ENCODE measurements at places on chromosomes 13 and 19. TPM values are rescaled to one million over a fixed set of nuclear protein-coding genes. Genes with fewer than 3 reads are reported as not detected.

- H3K36me3 ChIP-seq = peaks cover 44% of the 10 kb centered on the region
- no peaks in the 10 kb centered on the region for H3K27me3 ChIP-seq
- H3K4me3 ChIP-seq = no peak overlapping the region
- DNase-seq = no peak
These were observed 57.7 kb downstream of the ATP7B start for GRCh38 chr13:51953347-51954195.

DNA sequence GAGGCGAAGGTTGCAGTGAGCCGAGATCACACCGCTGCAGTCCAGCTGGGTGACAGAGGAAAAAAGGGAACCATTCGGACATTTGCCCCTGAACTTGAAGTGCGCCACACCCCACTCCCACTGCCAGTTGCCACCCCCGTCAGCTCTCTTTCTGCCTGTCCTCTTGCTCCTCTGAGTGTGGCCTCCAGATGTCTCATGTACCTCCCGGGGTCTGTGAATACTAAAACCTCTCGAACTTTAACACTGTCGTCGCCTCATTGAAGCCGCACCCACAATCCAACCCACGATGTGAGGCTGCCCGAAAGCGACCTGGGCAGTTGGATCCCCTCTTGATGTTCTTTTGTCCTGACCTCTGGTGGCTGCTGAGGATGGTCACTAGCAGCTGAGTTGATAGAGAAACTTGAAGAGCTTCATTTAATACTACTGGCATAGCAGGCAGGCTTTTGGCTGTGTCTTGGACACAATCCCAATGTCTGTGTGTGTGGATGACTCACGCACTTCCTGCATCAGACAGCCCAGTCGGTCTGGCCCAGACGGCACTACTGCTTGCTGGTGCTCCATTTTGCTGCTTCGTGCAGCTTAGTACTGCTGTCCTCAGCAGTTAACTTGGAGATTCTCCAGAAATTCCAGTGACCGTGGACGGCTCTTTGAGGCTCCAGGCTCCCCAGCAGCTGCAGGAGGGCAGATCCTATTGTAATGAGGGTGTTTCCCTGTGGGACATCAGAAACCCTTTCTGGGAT is 4.2 kb downstream of the FPR3 start:
- H3K36me3 ChIP-seq = no peaks in the 10 kb centered on the region
- H3K4me1 ChIP-seq = peaks cover 58% of the 10 kb centered on the region
- DNase-seq = peak; percentile 89
- peak overlapping the region; percentile 39 for H3K4me3 ChIP-seq
- H3K27ac ChIP-seq = peak overlapping the region; percentile 97

GRCh38 chr13:26422036-26422435 is 135.4 kb upstream of the WASF3 start:
- DNase-seq = no peak
- no peak overlapping the region for H3K4me3 ChIP-seq
- no peaks in the 10 kb centered on the region for H3K27me3 ChIP-seq
- H3K36me3 ChIP-seq = no peaks in the 10 kb centered on the region
- H3K4me1 ChIP-seq = peaks cover 25% of the 10 kb centered on the region

- H3K4me3 ChIP-seq = no peak overlapping the region
- no peaks in the 10 kb centered on the region for H3K36me3 ChIP-seq
- H3K4me1 ChIP-seq = peaks cover 11% of the 10 kb centered on the region
- H3K27me3 ChIP-seq = no peaks in the 10 kb centered on the region
These were observed 184.2 kb downstream of the OXGR1 start for GRCh38 chr13:96810104-96810503.

SRRM5 gene
- total RNA-seq = 0.30 TPM

GRCh38 chr19:40691421-40692211 is 1.2 kb upstream of the NUMBL start:
- DNase-seq = no peak
- H3K4me1 ChIP-seq = peaks cover 50% of the 10 kb centered on the region
- H3K27ac ChIP-seq = peak overlapping the region; percentile 93
- peaks cover 33% of the 10 kb centered on the region for H3K36me3 ChIP-seq
- no peaks in the 10 kb centered on the region for H3K27me3 ChIP-seq

DNA sequence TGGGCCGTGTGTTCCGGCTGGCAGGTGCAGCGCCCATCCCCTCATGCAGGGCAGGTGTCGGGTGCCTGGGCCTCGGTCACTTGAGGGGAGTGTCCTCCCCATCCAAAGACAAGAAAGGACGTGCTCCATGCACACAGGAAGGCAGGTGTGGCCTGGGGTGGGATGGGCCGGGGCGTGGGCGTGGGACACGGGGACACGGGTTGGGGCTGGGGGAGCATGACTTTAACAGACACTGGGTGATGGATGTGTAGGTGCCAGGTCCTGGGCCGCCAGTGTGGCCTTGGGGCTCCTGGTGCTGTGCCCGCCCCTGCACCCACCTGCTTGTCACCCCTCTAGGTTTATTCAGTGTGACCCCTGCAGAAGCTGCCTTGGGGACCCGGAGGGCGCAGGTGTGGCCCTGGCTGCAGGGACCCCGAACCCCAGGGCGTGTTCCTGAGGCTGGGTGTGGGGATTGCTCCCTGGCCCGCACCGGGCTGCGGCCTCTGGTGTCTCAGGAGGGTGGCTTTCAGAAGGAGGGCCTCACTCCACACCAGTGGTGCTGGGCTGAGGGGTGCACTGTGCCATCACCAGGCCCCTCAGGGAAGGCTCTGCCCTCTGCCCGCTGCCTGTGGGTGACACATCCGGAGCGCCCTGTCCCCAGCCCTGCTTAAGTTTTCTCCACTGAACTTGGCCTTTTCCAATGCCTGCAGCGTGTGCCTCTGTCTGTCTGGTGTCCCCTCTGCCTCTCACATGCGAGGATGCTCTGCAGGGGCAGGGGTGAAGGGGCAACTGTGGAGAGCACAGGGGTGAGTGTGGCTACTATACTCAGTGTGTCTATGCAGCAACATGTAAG is 5.2 kb downstream of the TMEM255B start:
- H3K4me3 ChIP-seq = no peak overlapping the region
- no peak for DNase-seq
- no peaks in the 10 kb centered on the region for H3K27me3 ChIP-seq
- no peaks in the 10 kb centered on the region for H3K36me3 ChIP-seq

DNA sequence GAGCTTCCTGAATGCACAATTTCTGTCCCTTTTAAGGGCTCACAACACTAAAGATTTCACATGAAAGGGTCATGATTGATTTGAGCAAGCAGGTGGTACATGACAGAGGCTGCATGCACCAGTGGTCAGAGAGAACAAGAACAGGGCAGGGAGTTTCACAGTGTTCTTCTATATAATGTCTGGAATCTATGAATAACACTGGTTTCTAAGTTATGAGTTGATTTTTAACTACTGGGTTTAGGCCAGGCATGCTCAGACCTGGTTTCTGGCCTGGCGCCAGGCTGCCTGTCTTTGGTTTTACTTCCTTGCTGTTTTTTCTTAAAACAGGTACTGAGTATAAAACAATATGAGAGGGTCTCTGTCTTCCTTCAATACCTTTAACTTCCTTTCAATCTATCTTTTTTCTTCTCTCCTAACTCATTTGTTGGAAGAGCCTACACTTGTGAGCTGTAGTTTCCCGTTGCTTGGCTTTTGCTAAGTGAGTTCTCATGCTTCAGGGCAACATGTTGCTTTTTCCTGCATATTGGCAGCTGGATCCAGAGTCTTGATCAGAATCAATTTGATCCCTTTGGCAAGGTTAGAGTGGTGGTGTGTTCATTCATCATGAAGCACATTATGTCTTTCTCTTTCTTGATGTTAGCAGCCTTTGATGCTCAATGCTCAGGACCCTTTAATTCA is 38.5 kb upstream of the FGF14 start:
- no peaks in the 10 kb centered on the region for H3K36me3 ChIP-seq
- no peaks in the 10 kb centered on the region for H3K4me1 ChIP-seq
- H3K27me3 ChIP-seq = peaks cover 12% of the 10 kb centered on the region
- no peak overlapping the region for H3K4me3 ChIP-seq
- no peak overlapping the region for H3K27ac ChIP-seq
- DNase-seq = no peak

EID2B gene
- 2.1 TPM for total RNA-seq

COX6B2 gene
- not detected for total RNA-seq

- H3K4me3 ChIP-seq = no peak overlapping the region
- H3K36me3 ChIP-seq = no peaks in the 10 kb centered on the region
These were observed 3.6 kb downstream of the C2CD4C start for GRCh38 chr19:405121-405965.

DNM2 gene
- total RNA-seq = 156 TPM

ZNF415 gene
- total RNA-seq = 21.0 TPM

MCEMP1 gene
- 0.60 TPM for total RNA-seq
